Upper lobe of left lung (tissue), 6 donors: ENCODE measurements at places on chromosomes 7 and 10.

GRCh38 chr7:22864301-22864700 is 41.7 kb upstream of the TOMM7 start:
- H3K27me3 ChIP-seq, result no peaks in the 10 kb centered on the region
- no peak overlapping the region for H3K27ac ChIP-seq
- no peak overlapping the region for H3K4me3 ChIP-seq
- no peak for DNase-seq
- H3K4me1 ChIP-seq, result peaks cover 23% of the 10 kb centered on the region

GRCh38 chr10:93437086-93437945 is 44.8 kb downstream of the MYOF start:
- H3K4me3 ChIP-seq, result no peak overlapping the region
- peaks cover 77% of the 10 kb centered on the region for H3K4me1 ChIP-seq
- H3K27ac ChIP-seq, result peak overlapping the region; percentile 97
- H3K36me3 ChIP-seq, result no peaks in the 10 kb centered on the region
- no peaks in the 10 kb centered on the region for H3K27me3 ChIP-seq

GRCh38 chr10:11270135-11270857 is 252.6 kb downstream of the CELF2 start:
- no peak for DNase-seq
- no peaks in the 10 kb centered on the region for H3K27me3 ChIP-seq
- peaks cover 54% of the 10 kb centered on the region for H3K36me3 ChIP-seq
- H3K4me3 ChIP-seq, result no peak overlapping the region
- H3K27ac ChIP-seq, result no peak overlapping the region

- no peak for DNase-seq
- no peaks in the 10 kb centered on the region for H3K4me1 ChIP-seq
- no peaks in the 10 kb centered on the region for H3K27me3 ChIP-seq
- no peak overlapping the region for H3K27ac ChIP-seq
These were observed 7.6 kb downstream of the CALCR start for GRCh38 chr7:93566876-93567275.
